ENCODE measurements at places on chromosomes 6 and 20.

- DNase-seq: no peak
These were observed 217.2 kb downstream of the IBTK start for GRCh38 chr6:82030301-82030700.

DNA sequence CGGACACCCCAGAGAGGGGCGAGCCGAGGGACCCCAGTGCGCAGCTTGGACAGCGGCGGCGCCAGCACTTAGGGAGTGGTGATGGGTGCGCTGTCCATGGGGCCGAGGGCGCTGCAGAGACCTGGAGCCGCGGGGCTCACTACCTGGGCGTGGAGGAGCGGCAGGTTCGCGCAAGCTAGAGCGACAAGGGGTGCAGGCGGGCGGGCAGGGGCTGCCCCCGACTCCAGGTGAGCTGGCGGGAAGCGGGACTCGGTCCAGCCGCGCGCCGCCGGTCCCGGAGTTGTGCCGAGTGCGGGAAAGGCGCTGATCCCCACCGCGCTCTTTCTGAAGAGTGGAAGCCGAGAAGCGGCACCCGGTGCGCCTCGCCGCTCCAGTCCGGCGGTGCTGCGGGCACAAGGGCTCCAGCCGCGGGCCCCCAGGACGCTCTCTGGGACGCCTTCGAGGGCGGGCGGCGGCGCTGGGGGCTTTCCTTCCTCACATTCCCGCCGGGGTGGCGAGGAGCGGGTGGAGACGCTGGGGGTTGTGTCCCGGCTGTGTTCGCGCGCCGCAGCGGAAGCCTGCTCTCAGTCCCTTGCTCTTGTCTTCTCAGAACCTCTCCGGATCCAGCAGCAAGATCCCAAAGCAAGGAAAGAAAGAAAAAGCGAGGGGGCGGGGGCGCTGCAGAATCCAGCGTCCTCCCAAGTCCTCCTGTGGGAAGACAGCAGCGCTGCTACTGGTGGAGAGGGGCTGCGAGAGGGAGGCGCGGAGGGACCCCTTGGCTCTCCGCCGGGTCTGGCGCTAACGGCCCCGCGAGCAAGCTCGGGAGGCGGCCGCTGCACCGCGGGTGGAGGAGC lies at the start of gene B3GAT2:
B3GAT2 (minus strand) TSS at position 610 of the 833 bp plus-strand sequence. CDS start 631 bp downstream, outside the sequence.
- DNase-seq: no peak

DNA sequence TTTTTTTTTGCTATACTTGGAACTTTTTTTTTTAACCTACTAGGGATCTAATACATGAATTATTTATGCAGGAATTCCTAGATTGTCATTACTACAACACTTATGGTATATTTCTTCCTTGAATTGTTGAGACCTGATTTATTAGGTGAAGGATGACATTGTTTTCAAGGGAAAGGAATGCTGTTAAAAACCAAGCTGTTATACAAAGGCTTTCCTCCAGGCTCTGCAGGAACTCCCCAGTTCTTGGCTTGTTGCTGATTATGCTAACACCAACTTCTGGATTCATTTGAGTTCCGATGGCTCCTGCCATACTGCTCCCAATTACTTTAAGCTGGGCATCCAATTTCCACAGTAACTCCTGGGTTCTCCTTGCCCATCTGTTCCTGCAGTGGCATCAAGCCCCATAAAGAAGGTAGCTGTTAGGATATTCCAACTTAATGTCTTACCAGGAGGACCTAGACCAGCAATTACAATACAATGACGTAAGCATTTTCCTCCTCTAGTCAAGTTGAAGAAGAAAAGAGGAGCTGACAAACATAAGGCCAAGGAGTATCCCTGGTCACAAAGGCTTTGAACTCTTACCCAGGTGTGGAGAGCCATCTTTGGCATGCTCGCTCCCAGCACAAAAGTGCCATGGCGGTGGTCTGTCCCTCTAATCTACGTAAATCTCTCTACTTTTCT lies 215.9 kb upstream of the AGPAT4 start:
- DNase-seq: no peak

DNA sequence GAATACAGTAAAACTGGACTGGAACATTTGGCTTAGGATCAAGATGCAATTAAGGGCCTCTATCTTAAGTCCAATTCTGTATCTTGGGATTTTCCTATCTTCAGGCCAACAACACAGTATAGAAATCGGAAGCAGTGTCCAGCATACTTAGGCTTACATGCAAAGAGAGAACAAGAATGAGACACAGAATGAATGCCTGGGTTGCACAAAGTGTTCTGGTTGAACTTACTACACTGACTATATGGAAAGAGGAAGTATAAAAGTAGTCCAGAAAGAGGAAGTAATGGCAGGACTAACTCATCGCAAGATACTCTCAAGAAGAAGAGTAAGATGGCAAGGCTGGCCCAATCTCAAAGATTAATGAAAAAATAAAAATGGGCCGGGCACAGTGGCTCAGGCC lies 87.6 kb downstream of the BTBD9 start:
- DNase-seq: no peak

DNA sequence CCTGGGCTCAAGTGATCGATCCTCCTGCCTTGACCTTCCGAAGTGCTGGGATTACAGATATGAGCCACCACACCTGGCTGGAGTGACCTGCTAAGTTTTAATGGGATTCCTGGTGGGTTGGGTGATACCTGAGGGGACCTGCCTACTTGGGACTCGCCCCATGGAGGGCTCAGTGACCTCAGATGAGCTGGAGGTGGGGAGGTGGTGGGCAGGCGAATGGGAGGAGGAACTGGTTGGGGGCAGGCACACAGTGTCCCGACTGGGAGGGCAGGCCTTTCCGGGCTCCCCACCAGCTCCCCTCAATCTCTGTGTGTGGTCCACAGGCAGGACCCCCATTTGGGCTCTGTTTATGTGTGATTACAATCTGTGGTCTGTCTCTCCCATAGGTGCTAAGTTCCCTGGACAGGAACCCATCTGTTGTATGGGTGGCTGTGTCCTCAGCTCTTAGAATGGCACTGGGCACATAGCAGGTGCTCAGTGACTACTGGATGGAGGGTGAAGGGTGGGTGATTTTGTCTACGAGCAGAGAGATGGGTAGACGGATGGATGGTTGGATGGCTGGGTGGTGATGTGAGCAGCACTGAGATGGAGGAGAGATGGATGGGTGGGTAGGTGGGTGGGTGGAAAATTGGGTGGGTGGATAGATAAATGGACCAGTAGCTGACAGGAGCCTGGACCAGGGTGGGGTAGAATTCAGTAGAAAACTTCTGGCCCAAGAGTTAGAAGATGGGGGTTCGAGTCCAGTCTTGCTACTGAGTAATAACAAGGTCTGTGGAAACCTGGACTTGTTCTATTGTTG lies 23.8 kb downstream of the CEBPB start:
- DNase-seq: no peak

GRCh38 chr6:130035211-130035610 lies 16.8 kb downstream of the L3MBTL3 start:
- DNase-seq: no peak

DNA sequence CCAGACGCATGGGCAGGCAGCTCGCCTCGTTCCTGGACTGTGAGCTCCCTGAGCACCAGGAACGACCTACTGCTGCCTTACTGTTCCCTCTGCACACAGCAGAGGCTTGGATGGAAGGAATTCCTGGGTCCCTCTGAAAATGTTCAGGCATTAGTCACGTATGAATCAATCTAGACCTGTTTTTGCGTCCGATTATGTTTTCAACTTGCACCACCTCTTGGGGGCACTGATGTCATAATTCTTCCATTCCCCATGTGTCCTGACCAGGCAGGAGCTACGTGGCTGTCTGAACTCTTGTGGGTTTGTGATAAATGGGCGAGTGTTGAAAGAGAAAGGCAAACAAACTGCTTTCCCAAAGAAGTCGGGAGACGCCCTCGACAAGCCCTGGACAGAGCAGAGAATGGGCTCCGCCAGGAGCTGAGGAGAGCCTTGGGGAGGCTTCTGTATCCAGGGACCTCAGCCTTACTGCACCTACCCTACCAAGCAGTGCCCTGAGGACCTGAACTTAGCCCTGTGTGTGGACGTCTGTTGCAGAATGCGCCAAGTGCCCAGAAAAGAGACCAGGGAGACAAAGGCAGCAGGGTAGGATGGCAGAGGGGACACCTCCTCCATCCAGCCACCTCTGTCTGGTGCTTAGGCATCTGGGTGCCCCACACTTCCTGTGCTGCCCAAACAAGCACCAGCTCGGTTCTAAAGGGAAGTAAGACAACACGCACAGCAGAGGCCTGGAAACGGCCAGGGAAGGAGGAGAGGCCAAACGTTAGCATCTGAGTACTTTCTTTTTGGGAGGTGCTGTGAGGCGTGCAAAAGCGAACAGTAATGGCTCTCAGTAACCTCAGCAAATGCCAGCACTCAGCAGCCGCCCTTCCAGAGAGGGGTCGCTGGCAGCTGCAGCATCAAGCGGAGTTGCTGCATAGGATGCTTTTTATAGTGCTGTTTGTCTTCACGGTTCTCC lies 124.2 kb downstream of the LY86 start:
- peak; percentile 76 for DNase-seq

DNA sequence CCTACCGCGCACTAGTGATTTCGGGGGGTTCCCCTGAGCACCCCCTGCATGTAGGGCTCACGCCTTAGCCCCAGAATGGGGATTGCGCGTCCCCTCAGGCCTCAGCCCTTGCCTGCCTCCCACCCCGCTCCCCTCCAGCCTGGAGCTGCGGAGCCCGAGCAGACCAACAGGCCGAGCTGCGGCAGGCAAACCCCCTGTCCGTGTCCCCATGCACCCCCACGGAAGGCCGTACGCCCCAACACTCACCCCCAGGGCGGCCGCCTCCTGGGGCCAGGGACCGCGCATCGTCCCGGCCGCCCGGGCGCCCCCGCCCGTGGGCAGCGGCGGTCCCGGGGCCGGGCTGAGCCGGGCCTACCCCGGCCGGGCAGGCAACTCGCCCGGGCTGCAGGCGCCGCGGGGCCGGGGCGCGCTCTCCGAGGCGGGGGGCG lies 1.2 kb upstream of the KCNB1 start:
- DNase-seq: no peak

- DNase-seq: no peak
These were observed 26.8 kb downstream of the ERGIC3 start for GRCh38 chr20:35568645-35569044.

- no peak for DNase-seq
These were observed 19.2 kb downstream of the TRAM2 start for GRCh38 chr6:52557389-52558265.

- DNase-seq: no peak
These were observed 71.8 kb downstream of the INSM1 start for GRCh38 chr20:20439602-20440190.

DNA sequence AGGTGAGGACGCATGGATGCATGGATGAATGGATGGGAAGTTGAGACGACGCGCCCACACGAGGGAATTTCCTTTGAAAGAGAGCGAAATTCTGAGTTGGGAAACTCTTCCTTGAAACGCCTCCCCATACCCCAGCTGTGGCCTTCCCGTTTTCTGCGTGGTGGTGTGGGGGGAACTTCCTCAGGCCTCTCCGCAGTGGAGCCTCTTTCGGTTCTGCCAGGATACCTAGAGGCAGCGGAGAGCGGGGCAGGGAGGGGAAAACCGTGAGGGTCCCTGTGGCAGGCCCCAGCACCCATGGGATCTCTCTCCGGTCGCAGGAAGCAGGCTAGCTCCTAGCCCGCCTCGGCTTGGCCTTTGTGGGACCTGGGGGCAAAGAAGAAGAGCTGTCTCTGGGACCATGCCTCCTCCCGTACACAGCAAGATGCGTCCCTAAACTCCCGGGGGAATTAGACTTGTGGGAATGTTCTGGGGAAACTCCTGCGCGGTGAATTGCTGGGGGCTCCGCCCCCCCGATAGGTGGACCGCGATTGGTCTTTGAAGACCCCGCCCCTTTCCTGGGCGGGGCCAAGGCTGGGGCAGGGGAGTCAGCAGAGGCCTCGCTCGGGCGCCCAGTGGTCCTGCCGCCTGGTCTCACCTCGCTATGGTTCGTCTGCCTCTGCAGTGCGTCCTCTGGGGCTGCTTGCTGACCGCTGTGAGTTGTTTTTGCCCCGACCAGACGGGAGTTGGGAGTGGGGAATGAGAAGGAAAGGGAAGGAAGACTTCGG lies at the start of gene CD40:
CD40 (plus strand) TSS at position 611 of the 764 bp plus-strand sequence; CDS start at position 641, 30 bp downstream.
- peak; percentile 89 for DNase-seq

DNA sequence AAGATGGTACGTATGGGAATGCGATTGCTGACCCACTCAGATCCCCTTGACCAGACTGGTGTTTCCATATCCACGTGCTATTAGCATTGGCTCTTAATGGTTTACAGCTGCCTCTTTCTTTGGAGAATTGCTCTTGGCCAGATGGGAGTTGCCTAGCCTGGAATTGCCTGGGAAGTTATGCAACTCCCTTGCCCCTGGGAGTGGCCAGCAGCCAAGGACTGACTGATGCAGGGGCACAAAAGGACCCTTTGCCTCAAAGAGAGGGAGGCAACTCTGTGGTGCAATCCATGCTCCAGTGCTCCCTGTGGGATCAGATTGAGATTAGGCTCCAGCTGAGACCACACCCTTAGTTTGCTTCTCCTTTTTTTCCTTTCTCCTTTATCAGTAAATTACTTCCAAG lies 203.5 kb upstream of the JAG1 start:
- DNase-seq: no peak

GRCh38 chr6:164378330-164378729 lies 931.1 kb downstream of the C6orf118 start:
- no peak for DNase-seq

DNA sequence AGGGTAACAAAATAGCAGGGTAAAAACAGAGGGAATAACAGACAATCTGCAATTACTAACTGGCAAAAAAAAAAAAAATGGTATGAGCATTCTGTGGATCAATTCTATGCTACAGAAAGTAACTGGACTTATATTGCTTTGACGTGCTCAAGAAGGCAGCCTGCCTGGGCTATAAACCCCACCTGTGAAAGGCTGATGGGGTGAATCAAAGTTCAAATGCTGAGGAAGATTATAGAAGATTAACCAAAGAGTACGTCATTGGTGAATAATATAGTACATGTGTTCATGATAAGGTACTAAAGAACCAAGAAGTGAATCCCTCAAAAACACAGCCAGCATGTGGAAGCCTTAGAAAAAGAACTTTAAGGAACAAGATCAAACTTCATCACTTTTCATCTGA lies 441.9 kb upstream of the PTCHD4 start:
- DNase-seq: no peak

- DNase-seq: peak; percentile 40
These were observed 206.8 kb downstream of the SIM1 start for GRCh38 chr6:100257793-100258395.
